ENCODE measurements at places on chromosomes 5 and 9. TPM values are rescaled to one million over a fixed set of nuclear protein-coding genes. Genes with fewer than 3 reads are reported as not detected.

GRCh38 chr5:61570767-61571166 lies 238.7 kb downstream of the ZSWIM6 start:
- no peak for DNase-seq

Gene PAIP2
- 62.8 TPM for total RNA-seq

Gene ARRDC1
- 37.1 TPM for total RNA-seq

GRCh38 chr9:85089188-85089969 lies 419.9 kb downstream of the NTRK2 start:
- DNase-seq: no peak

GRCh38 chr5:143149759-143150158 lies 253.7 kb downstream of the NR3C1 start:
- DNase-seq: no peak

GRCh38 chr5:171617266-171617665 lies 168.4 kb upstream of the SMIM23 start:
- no peak for DNase-seq

All from GM23248 (cell line).